ENCODE measurements at places on chromosomes 5 and 9. TPM values are rescaled to one million over a fixed set of nuclear protein-coding genes. Genes with fewer than 3 reads are reported as not detected.
A peak's percentile ranks its signal among the peaks of the same experiment; 100 is the strongest.

SET gene
- 138 TPM for total RNA-seq

SLC1A1 gene
- 13.1 TPM for total RNA-seq

CAMK2A gene
- total RNA-seq = 0.50 TPM

ZNF367 gene
- total RNA-seq = 2.9 TPM

GRCh38 chr9:116576386-116576785 is 110.7 kb upstream of the TRIM32 start:
- no peak for DNase-seq

DNA sequence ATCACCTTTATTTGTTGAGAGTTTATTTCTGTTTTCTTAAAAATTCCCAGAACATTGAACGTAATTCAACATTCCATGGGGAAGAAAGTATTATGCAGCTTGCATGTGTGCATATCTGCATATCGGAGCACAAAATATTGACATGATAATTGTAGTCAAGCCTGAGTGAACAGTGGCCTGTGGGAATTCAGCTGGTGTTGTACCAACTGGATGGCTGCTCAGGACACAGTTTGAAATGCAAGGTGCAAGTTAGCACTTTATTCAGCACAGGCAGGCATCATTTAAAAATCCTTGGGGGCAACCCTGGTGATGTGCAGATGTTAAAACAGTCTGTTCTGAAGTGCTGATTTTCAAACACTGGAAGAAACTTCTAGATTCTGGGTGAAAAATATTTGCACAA is 82.4 kb downstream of the CNTLN start:
- no peak for DNase-seq

- peak; percentile 42 for DNase-seq
Measured at GRCh38 chr9:113807173-113808061, 68.7 kb upstream of the ZNF618 start.

- no peak for DNase-seq
Measured at GRCh38 chr5:121086671-121087070, 622.6 kb downstream of the PRR16 start.

DNA sequence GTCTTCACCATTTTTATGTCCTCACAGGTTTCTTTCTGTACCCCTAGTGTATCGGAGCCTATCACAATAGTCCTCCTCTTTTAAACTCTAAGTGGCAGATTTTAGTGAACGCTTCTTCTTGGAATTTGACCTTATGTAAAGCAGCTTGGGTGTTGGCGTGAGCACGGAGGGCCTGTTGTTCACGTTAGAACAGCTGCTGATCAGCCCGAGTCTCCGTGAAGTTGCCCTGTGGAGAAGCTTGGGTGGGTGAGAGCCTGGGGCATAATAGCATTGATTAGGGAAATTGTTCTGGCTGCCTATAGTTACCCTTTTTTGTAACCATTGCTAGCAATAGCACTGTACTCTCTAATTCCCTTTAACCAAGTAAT is 167.0 kb upstream of the OTULINL start:
- DNase-seq = no peak

GRCh38 chr5:113474100-113474728 is 14.0 kb downstream of the MCC start:
- DNase-seq = no peak

- no peak for DNase-seq
Measured at GRCh38 chr9:1337169-1337568, 287.0 kb downstream of the DMRT2 start.
